ENCODE measurements at places on chromosomes 13 and 19.

DNA sequence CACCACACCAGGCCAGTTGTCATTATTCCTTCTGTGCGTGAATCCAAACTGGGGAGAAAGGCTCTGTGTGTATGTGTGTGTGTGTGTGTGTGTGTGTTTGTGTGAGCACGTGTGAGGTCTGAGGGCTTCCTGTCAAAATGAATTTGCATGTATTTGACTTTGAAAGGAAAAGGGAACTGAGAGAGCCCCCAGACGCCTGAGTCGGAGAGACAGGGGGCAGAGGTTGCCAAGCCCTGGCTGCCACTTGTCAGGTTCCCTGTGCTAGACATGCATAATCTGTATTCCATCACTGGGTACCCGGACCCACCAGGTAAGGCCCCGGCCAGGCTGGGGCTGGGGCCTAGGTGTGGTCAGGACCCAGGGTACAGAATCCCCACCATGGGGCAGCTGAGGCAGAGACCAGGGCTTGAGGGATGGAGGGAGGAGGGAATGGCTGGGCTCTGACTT is at the start of gene CLEC17A:
CLEC17A (plus strand) TSS at position 191 of the 447 bp plus-strand sequence; CDS start at position 268, 77 bp downstream.
- no peak for DNase-seq

- no peak for DNase-seq
Observed at GRCh38 chr13:108508263-108508662, 121.1 kb upstream of the MYO16 start.

GRCh38 chr13:64684108-64684507 is 2546.0 kb downstream of the PCDH9 start:
- no peak for DNase-seq

- DNase-seq: peak; percentile 3
Observed at GRCh38 chr13:87311165-87311564, 360.0 kb upstream of the SLITRK5 start.

DNA sequence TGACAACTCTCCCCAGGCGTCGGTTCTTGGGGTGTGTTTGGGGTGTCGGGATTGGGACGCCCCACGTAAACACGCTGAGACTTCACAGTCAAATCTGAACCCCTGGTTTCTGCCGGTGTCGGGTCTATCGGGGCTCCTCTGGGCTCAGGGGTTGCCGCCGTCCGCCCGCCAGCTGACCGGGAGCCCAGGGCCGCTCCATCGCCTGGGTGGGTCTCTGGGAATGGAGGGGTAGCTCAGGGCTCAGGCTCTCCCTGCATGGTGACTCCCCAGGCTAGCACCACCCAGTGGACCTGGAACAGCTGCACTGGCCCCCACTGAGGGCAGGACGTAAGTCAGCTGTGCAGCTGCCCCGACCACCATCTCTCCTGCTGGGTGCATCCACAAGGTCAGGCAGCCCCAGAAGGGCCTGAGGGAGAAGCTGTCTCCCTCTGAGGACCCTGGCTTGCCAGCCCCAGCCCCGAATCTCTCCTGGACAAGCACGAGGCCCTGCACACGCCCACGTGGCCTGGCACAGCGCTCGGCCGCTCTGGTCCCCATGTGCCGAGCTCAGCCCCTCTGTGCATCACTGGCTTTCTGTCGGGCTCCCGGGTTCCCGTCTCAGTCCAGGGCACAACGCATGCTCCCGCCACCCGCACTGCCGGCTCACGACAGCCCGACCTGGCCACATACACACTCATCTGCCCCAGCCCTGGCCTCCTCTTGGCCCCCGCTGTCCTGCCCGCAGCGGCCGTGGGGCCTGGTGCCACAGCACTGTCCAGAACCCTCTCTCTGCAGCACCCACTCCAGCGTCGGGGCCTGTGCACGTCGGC is 6.1 kb downstream of the RNF126 start:
- DNase-seq: no peak

- no peak for DNase-seq
Observed at GRCh38 chr13:43355774-43356173, 332.4 kb downstream of the DNAJC15 start.

DNA sequence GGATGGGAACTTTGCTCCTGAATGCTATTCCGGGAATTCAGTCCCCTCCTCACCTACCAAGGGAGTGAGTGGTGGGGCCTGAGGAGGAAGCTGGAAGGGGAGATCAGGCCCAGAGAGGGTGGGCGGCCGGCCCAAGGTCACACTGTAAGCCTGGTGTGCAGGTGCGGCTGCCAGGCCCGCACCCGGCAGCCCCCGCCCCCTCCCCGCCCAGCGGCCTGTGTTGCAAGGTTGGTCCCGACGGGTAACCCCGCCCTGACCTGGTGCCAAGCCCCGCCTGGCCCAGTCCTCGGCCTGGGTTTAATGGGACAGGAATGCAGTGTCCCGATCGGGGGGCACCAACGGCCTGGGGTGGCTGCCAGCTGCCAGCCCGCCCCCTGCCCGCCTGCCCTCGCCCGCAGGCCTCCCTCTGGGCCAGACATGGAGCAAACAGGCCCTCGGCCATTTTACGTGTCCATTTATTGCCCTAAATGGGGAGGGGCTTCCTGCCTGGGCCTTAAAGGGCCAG is 5.5 kb downstream of the ZBTB7A start:
- DNase-seq: peak; percentile 46

GRCh38 chr19:49469828-49470614 is 4.0 kb upstream of the FLT3LG start:
- no peak for DNase-seq

GRCh38 chr19:522726-523125 is 8.8 kb upstream of the CDC34 start:
- no peak for DNase-seq

GRCh38 chr19:40594657-40595091 is 6.5 kb upstream of the LTBP4 start:
- DNase-seq: peak; percentile 79

DNA sequence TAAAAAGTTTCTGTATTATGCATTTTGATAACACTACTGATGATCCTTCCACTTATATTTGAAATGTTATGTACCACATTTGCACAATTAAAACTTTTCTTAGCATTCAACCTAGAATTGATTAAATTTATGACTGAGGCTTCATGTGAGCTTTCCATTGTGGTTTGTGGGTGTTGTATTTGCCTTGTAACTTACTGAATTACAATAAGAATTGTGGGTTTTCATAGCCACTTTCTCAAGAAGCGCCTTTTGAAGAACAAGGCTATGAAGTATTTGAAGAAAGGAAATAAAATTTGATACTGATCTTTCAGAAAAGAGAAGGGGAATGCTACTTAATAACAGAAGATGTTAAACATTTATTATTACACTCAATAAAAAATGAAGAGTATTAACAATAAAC is 7.0 kb upstream of the TEX26 start:
- no peak for DNase-seq

GRCh38 chr19:12867120-12868099 is 13.8 kb downstream of the DNASE2 start:
- peak; percentile 81 for DNase-seq

GRCh38 chr19:35223084-35223790 is 5.3 kb downstream of the FAM187B start:
- DNase-seq: no peak
